T-helper 2 cell (primary cell): ENCODE measurements at places on chromosomes 4 and X.

GRCh38 chr4:53914313-53915016 lies 149.9 kb downstream of the CHIC2 start:
- peak; percentile 50 for DNase-seq

DNA sequence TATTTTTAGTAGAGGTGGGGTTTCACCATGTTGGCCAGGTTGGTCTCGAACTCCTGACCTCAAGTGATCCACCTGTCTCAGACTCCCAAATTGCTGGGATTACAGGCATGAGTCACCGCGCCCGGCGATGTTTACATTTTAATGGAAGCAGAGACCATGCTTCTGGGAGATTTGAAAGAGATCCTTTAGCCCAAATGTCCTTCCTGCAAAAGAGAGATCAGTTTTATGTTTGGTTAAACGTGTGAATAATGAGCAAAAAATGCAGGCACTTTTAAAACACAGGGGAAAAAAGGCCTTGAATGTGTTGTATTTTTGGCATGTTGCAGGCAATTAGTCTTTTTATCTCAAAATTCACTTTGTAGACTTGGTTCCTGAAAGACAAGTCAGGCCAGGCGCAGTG lies 95.8 kb upstream of the ELOVL6 start:
- DNase-seq = no peak

DNA sequence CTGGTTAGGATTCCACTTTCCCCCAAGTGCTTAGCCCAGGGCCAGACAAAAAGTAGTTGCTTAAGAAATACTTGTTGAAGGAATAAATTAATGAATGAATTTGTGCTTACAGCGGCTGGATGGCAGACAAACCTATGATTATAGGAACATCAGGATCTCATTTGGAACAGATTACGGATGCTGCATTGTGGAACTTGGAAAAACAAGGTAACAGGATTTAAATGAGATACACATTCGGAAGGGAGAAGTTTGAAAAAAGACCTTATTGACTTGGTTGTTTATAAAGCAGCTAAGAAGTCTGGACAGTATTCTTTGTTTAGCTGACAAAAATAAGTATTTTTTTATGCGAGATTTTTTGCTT lies 572 bp downstream of the EXOSC9 start:
- no peak for DNase-seq

DNA sequence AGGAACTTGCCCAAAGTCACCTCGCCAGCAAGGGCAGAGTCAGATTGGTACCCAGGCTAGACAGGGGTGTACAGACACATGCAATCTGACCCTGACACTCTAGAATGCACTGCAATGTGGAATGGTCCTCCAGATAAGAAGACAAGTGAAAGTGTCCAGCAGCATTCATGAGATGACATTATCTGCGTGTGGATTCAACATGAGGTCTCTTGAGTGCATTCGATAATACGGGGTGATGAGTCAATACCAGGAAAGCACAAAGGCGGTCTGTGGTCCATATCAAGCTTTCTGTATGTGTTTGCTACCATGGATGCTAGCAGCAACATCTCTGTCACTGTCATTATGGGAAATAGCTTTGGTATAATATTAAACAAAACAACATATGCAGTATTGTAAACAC lies 6.8 kb upstream of the XAGE3 start:
- DNase-seq = peak; percentile 35

DNA sequence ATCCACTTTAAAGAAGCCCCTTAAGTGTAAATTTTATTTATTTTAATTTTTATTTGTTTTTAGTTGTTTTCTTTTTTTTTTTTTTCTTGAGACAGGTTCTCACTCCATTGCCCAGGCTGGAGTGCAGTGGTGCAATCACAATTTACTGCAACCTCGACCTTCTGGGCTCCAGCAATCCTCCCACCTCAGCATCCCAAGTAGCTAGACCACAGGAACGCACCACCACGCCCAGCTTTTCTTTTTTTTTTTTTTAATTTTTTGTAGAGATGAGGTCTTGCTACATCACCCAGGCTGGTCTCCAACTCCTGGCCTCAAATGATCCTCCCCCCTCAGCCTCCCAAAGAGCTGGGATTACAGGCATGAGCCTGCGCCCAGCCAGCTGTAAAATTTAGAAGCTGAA lies 6.0 kb downstream of the SAT1 start:
- DNase-seq = no peak

- no peak for DNase-seq
Measured at GRCh38 chrX:10634392-10635161, 14.2 kb upstream of the MID1 start.

DNA sequence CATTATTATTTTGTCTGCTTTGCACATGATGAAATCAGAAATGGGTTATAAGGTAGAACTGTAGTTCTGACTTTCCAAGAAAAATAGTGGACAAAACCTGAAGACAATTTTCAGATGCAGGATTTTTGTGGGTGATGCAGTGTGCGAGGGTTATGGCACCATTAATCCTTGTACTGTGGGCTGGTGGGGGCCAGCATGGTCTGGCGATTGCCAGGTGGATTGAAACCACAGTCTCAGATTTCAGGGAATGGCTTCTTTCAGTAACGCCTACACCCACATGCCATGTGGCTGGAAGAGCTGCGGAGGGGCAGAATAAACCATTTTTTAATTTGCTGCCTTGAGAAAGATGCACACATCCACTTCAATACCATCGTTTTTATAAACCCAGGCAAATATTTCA lies 150.5 kb downstream of the ARSF start:
- DNase-seq = no peak
